ENCODE measurements at places on chromosomes 5 and 9.

GRCh38 chr5:16534280-16534679 is 68.7 kb upstream of the ZNF622 start:
- no peak for DNase-seq

DNA sequence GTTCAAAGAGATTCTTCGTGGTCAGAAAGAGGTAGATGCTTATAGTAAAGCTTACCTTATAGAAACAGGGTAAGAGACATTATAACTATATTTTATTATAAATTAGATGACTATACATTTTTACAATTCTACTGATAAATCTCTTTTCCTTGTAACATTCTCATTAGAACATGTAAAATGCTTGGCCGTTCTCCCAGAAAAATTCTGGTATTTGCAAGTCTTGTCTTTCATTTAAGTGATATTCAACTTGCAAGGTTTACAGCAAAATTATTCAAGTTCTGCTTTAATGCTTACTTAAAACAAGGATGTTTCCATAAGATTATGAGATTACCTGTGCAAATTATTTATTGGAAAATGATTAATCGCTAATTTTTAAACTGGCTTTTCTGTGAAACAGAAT is 41.3 kb upstream of the CDH18 start:
- DNase-seq = no peak

- no peak for DNase-seq
Observed at GRCh38 chr5:153543288-153543687, 52.8 kb downstream of the GRIA1 start.

- DNase-seq = no peak
Observed at GRCh38 chr9:93192721-93193387, 8.9 kb downstream of the WNK2 start.

- no peak for DNase-seq
Observed at GRCh38 chr5:5883146-5883545, 460.7 kb downstream of the ICE1 start.

GRCh38 chr5:36656556-36656955 is 50.1 kb downstream of the SLC1A3 start:
- no peak for DNase-seq

- DNase-seq = no peak
Observed at GRCh38 chr5:137142764-137143605, 356.1 kb downstream of the SPOCK1 start.

- no peak for DNase-seq
Observed at GRCh38 chr5:68279984-68280383, 64.4 kb downstream of the PIK3R1 start.

DNA sequence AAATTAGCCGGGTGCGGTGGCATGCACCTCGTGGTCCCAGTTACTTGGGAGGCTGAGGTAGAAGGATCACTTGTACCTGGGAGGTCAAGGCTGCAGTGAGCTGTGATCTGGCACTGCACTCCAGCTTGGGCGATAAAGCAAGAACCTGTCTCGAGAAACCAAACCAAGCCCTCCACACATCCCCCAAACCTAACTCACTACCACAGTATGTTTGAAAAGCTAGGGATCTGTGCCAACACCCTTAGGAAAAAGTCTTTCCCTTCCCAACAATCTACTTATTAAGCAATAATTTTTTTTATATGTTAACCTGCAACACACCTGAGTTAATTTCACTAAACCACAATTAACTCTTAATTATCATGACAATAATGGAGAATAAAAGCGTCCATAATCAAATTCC is 2.2 kb downstream of the UBTD2 start:
- no peak for DNase-seq

- DNase-seq = no peak
Observed at GRCh38 chr5:137265457-137265856, 233.7 kb downstream of the SPOCK1 start.

DNA sequence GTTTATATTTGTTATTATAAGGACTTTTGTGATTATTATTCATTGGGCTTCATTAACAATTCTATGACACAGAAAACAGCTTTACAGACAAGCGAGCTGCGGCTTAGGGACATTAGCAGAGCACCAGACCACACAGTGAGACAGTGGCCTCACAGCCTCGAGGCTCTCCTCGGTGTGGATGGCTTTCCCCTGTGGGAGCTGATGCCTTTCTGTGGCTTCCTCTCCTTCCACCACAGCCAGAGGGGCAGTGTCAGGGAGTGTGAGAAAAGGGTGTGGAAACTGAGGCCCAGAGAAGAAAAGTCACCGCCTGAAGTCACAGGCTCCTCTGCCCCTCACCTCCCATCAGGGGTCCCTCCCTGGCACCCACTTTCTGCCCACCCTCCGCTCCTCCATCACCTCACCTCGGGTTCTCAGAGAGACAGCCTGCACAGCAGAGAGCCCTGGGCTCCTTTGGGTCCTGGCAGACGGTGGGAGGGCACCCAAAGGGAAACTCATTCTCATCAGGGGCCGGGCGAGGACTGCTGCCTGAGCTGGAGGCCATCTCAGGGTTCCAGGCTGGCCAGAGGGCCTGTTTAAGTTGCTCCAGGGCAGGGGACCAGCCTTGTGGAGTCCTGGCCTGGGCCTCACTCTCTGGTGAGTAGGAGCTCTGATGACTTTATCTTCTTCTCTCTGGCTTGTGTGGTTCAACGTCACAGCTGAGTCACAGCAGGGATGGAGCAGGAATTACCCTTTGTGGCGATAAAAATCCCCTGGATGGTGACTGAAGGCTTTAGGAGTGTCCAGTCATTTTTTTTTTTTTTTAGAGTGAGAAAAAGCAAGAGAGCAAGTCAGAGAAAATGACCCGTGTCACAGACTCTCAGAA is 830 bp downstream of the TRAF1 start:
- DNase-seq = no peak

DNA sequence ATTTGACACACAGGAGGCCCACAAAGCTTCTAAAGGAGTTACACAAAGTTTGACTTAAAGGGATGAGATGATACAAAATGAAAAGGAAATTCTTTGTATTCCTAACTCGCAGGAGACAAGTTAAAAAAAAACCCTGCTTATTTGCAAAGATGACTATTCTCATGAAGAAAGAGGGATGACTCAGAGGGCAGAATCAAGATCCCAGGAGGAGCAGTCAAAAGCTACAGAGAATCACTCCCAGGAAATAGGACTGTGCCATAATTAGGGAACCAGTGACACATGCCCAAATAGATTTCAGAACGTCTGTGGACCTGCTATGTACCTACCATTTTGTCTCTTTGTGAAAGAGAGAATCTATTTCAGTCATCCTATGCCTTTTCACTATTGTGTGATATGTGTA is 103.5 kb upstream of the ARRDC3 start:
- no peak for DNase-seq

DNA sequence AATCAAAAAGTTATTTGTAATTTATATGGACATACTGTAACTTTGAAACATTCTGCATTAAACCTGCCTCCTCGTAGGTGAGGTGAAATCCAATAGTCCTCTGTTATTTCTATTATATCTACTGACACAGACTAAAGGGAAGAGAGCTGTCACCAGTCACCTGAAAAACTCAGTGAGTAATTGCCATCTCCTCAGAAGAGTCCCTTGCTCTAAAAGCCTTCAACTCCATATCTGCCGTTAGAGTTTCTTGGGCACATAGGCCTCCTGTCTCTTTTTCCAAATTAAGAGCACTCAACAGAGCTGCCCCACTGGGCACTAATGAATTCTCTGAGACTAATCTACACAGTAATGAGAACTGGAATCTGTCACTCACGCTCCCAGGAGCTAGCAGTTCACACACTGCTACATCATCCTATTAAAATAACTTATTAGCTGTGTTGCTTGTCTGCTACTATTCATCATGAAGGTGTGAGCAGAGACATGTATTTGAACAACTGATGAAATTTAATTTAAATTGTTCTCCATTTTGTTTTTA is 67.3 kb upstream of the VCAN start:
- DNase-seq = no peak

DNA sequence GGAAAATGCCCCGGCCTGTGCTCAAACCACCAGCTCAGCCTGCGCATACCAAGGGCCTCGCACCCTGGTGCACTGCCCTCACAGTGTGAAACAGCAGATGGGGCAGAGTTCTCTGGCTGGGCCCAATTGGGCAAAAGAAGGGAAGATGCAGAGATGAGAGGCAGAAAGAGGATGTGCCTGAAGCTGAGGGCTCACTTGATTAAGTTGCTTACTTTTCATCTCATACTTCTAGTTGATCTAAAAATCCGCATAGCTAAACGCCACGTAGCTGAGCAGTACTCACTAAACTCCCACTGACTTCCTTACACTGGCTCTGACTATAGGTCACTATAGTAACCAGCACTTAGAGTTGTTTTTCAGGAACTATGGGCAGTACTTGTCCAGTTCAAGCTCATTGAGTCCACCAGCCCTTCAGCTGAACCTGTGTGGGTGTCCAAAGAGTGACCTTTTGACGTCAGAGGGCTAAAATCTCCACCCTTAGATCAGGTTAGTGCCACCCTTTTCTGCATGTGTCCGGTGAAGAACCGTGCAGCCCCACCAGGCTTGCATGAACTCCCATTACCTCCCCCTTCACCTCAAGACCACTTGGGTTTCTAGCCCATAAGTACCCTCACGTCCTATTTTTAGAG is 215.2 kb downstream of the AUH start:
- DNase-seq = no peak

GRCh38 chr5:44933686-44934085 is 124.9 kb downstream of the MRPS30 start:
- DNase-seq = no peak
